ENCODE measurements at places on chromosomes 13 and 19. TPM values are rescaled to one million over a fixed set of nuclear protein-coding genes. Genes with fewer than 3 reads are reported as not detected.

Gene NKG7
- polyA plus RNA-seq, result not detected

Gene SYDE1
- 73.5 TPM for polyA plus RNA-seq

Gene ATP7B
- polyA plus RNA-seq, result 1.9 TPM

DNA sequence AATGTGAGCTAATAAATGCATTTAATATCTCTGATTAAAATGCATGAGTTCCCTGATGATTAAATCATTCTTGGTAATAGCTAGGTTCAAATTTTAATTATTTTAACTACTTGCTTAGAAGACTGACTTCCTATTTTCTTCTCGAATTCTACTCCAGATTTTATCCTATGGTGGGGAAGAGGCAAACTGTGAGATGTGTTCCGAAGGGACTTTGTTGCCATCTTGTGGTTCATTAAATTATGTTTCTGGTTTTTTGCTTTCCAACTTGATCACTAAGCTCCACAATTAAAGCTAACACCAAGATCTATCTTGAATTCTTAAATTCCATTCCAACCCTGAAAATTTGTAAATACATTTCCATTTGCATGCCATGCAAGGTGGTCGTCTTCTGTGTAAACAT lies 538.4 kb upstream of the PCDH20 start:
- DNase-seq, result no peak

DNA sequence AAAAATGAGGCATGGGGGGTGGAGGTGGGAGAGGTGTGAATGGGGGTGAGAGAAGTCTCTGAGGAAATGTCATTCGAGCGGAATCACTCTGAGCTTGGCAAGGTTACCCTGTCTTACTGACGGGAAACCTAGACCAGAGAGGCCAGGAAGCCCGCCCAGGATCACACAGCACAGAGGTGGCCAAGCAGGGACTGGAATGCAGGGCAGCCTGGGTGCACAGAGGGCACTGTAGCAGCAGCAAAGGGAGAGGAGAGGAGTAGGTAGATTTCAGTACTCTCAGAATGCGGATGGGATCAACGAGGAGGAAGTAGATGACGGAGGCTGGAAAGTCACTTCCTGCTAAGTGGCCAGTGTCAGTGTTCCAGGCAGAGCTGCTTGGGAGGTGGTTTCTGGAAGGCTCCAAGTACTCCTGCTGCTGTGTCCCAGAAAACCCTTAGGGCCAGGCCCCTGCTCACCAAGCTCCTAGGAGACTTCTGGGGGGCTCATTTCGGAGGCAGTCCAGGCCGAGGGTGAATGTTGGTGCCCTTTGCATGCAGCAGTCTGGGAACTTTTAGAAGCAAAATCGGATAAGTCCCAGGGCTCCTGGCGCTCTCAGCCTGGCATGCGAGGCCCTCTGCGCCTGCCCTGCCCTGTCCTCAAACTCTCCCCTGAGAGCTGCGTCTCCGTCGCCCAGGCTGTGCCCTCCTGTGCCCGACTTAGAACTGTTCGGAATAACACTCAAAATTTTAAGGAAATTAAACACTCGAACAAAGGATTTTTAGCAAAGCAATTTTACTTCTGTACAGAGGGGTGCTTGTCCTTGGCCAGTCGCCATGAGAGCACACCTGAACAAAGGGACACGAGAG lies 33.5 kb downstream of the DNM2 start:
- DNase-seq, result no peak

DNA sequence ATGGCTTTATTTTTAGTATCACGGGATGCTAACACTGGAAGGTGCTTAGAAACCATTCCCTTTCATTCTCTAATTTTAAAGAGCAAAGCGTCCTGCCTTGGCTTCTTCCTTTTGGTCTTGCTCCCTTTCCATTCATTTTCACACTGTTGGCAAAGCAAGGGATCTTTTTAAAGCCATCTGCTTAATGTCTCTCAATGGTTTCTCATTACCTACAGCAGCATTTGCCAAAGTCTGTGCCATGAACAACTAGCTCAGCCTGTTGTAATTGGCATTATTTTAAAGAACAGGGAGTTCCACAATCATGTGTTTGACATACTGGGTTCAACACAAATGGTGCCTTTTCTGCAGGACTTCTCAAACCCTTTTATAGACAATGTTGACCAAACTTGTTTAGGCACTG lies 444.3 kb downstream of the GPC6 start:
- no peak for DNase-seq

- DNase-seq, result no peak
These were observed 50.2 kb downstream of the RFX2 start for GRCh38 chr19:6059988-6060599.

- DNase-seq, result no peak
These were observed 56.2 kb upstream of the USPL1 start for GRCh38 chr13:30561511-30561910.

Data from BJ (cell line).